Activated CD4-positive, alpha-beta T cell treated with anti-CD3 and anti-CD28 coated beads, Interleukin-2, amount 50 U/mL, for 24 hours (primary cell): ENCODE measurements at places on chromosomes 4 and X.

- no peak for DNase-seq
Observed at GRCh38 chr4:110492522-110492921, 16.6 kb downstream of the ENPEP start.

- DNase-seq, result no peak
Observed at GRCh38 chr4:98994474-98995182, 893 bp upstream of the METAP1 start.

DNA sequence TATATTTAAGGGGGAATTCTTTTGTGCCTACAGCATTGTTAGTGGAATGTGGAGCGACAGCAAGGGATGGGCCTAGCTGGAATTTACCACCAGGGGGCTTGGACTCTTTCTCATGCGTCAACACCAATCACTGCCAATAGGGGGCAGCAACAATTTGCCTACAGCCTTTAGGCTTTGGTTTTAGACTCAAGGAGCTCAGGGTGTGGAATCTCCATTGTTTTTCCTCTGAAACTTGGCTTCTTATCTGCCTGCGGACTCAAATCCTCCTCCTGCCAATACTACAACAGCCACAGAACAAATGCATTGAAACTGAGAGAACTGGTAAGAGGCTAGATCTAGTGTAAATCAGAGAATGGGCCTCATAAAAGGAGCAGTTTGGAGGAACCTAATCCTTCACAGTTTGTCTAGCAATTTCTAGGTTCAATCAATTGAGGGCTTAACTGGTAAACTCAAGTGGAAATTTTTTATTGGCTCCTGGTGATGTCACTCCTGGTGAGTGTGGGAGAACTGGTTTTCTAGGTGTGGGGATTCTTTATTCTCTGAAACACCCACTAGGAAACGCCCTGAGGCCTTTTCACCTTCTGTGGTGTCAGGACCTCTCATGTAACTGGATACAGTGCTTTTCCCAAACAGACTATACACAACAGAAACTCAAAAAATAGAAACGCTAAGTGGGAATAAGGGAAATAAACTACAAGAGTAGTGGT, 27.9 kb upstream of the TMSB4X start:
- DNase-seq, result no peak

GRCh38 chrX:55169782-55170181, 50.4 kb upstream of the PAGE5 start:
- no peak for DNase-seq

DNA sequence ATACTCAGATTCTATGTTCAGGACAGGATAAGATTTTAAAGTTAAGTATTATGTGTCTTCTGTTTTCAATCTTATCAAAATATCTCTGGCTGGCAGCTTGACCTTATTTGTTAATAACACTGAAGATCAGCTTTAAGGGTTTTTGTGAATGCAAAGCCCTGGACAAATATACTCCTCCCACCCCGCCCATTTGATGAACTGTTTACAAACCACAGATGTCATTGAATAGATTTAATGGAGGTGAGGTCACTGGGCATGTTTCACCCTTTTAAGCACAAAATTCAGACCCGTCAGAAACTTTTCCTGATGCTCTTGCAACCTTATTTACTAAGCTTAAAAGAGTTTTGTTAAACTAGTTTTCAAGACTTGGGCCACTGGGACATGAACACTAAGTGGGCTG, 10.1 kb upstream of the CXCL8 start:
- DNase-seq, result no peak

DNA sequence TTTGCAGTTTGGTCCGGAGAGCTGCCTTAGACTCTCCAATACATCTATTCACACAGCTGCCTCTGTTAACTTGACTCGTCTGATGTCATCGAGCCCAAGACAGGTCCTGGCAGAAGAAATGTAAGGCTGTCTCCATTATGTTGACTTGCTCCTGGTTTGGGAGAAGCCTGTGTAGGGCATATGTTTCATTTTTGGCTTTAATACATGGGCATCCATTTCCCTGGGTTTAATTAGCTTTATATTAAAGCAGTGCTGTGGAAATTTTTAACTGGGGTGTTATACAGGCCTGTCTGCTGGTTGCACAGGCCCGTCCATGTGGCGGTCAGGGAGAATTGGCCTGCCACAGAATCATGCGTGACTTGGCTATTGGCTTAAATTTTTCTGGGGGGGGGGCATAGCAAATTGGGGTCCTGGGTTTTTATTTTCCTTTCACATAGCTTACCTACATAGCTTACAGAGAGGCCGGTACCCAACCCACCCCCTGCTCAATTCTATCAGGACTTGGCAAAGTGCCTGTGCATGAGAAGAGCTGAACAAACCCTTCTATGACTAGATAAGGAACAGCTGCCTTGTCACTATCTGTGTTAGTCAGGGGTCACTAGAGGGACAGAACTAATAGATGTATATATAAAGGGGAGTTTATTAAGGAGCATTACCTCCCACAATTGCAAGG, 123.5 kb upstream of the WDR1 start:
- no peak for DNase-seq

GRCh38 chr4:85153221-85153620, 186.7 kb upstream of the WDFY3 start:
- DNase-seq, result no peak

DNA sequence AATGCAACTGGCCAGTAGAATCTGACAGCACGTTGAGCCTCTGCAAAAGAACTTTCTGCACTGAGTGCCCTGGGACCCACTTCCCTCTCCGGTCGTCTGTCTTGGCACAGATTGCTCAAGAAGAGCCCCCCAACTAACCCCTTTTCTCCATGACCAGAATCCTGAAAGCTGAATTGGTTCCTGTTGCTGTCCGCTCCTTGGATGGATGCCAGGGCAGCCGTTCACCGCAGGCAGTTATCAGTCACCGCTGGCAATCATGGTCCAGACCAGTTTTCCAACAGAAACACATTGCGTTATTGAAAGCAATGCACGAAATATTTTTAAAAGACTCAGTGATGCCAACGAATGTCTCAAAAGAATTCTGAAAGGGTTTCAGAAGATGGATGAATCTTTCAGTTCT, 733.7 kb upstream of the FRG1 start:
- no peak for DNase-seq

GRCh38 chrX:34656467-34656841, 631 bp downstream of the TMEM47 start:
- DNase-seq, result no peak

- DNase-seq, result no peak
Observed at GRCh38 chrX:96771486-96771885, 86.8 kb downstream of the DIAPH2 start.
